ENCODE measurements at places on chromosomes 3 and 15. TPM values are rescaled to one million over a fixed set of nuclear protein-coding genes. Genes with fewer than 3 reads are reported as not detected.

DNA sequence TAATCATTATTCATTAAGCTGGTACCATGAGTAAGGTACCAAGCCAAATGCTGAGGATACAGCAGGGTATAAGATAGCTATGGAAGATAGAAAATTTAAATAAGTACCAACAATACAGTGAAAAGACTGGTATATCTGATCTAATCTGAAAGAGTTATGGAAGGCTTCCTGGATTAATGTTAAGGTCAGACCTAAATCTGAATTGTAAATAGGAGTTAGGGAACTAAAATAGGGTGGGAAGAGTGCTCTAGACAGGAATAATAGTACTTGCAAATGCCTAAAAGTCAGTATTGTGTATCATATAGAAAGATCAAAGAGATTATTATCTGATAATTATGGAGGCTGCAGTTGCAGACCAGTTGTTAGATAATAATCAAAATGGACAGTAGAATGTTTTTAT lies 2.6 kb upstream of the ACKR4 start:
- DNase-seq, result no peak

DNA sequence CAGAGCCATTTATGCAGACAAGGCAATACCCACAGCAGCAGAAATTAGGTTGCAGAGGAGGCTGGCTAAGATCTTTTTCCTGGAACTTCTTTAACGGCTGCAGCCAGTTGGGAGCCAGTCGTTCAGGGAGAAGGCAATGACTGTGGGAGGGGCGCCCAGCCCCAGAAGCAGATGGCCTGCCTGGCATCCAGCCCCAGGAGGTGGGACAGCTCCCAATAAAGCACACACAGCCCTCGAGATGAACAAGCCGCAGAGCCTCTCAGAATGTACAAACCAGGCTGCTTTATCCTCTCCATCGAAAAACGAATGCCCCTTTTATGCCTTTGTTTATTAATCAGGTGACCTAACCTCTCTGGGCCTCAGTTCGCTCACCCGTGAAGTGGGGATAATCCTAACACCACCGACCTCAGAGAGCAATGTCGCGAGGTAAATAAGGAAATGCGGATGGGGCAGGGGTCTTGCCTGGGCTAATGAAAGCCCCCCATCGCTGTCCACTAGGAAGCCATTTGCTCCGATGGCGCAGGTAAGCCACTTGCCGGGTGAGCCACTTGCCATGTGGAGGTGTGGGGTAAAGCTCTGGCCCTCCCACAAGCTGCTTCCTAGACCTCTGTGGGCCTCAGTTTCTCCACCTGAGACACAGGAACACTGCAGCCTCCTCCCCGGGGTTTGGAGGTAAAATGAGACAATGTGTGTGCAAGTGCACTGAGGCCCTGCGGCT lies 35.8 kb downstream of the MGLL start:
- DNase-seq, result no peak

DNA sequence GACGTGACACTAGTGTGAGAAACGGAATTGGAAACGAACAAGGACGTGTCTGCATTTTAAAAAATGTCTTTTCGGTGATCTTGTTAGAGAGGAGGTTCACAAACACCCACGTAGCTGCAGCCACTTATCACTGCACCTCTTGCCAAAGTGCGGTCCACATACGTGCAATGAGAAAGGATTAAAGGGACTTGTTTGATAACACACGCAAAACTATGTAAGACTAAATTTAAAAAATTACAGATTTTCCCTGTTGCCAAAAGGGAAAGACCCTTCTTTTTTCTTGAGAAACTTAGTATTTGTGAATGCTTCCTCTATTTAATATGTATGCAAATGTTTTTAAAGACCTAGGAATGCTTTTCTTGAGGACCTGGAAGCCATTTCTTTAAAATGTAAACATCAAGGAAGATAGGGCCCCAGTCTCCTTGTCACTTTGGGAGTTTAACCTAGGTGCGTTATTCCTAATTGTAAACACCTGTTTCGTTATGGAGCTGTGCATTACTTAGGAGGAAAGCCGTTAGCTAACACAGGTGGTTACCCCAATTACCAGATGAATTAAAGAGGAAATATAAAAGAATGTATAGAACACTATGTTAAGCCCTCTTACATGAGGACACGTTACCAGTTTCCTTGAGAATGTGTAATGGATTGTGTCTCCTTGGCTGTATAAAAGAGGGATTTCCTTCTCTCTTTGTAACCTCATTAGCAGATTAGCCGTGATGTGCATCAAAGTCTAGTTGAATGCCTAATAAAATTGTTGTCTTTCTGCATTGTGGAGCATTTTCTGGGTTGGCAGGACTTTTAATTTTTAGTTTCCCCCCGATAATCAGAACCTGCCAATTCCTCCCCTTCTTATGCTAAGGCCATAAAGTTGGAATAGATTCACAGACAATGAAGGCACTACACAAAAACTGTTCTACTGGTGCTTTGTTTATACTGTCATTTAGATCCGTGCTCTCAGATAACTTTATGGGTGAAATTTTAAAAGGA lies 1.0 kb downstream of the LEKR1 start:
- DNase-seq, result no peak

DNA sequence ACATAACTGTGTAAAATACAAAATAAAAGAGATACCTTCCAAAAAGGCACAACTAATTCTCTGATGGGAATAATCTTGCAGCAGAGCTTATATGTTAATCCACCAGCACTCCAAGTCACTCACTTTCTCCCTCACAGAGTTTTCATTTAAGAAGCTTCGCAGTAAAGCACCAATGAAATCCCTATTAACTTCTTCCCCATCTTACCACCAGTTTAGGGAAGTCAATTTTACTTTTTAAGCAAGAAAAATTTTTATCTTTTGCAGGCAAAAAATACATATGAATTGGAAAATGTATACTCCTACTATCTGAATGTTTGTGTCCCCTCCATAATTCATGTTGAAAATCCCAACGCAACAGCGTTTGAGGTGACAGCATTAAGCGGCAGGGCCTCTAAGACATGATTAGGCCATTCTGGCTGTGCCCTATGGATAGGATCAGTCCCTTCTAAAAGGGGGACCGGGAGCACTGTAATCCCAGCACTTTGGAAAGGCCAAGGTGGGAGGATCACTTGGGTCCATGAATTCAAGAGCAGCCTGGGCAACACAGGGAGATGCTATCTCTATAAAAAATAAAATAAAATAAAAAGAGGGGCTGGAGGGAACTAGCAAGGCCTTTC lies 435.8 kb downstream of the SHQ1 start:
- no peak for DNase-seq

The PCSK6 gene
- total RNA-seq, result 2.9 TPM

DNA sequence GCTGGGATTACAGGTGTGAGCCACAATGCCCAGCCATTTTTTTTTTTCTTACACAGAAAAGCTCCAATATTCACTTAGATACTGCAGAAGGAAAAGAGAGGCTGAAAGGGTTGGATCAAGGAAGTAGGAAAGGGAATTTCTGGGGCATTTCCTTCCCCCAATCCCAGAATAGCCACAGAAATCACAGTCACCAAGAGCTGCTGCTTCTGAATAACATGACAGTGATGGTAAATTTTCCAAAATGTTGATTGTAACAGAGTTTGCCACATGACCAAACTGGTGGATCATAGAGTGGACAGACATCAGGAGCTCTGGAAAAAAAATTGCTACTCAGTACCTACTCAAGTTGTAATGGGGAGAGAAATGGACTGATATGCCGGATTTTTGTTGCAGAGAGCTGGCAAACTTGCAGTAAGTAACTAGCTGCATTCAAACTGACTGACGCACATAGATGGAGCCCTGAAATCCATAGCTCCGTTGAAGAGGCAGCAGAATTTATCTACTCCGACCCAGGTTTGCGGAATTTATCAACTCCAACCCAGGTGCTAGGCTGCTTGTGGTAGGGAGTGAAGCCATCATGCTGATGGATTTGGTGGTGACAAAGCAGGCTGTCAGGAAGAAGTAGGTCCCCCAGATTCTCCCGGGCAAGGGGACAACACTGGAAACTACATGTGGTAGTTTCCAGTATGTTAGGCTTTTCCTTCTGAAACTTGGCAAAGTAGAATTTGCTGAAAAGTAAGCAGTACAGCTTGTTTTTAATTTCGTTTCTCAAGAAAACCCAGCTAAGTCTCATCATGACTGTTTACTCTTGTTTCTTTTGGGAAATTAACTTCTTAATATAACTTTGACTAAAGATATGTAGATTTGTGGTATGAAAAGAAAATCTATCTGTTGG lies 10.5 kb upstream of the ADPGK start:
- DNase-seq, result no peak

The P2RY1 gene
- total RNA-seq, result not detected

- DNase-seq, result no peak
Measured at GRCh38 chr3:156727519-156728205, 53.3 kb downstream of the TIPARP start.

GRCh38 chr15:49229922-49230321 lies 59.9 kb downstream of the GALK2 start:
- DNase-seq, result no peak

DNA sequence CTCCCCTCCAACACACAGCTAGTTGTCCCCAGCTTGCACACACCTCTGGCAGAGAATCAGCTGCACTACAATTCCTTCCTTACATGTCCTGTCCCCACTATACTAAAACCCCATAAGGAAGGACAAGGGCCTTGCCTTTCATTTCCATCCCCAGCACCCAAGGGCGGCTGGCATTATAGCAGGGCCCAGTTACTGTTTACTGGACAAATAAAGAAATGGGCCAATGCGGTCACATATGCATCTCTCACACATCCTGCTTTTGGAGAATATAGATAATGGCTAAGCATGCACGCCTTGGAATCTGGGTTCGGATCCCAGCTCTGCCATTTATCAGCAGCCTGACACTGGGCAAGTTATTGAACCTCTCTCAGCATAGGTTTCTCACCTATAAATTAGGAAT lies 99.1 kb downstream of the DAPK2 start:
- DNase-seq, result no peak

- DNase-seq, result no peak
Measured at GRCh38 chr3:53190659-53191058, 29.6 kb downstream of the PRKCD start.

- no peak for DNase-seq
Measured at GRCh38 chr3:63952248-63952594, 40.0 kb upstream of the SCAANT1 start.

DNA sequence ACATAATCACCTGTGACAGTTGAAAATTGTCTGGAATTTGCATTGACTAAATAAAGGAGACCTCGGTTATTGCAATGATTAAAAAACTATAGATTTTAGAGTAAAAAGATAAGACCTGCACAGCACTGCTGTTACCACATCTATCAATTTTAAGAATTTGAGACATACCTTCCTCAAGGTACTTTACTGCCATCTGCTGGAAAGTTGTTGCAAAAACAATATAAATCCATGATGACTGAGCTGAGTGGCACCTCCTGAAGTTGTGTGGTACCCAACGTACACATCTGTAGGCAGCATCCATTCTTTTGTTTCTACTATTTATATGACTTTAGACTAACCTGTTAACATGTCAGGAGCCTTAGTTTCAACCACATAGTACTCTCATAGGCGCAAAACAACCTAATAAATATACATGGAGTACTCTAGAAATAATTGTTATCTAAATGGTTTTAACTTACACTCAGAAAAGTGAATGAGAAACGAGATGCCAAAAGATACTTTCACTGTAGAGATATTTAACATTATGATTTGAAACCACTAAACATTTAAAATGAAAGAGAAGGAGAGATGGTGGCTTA lies 106.7 kb downstream of the GHSR start:
- DNase-seq, result no peak

GRCh38 chr15:65033659-65034269 lies 4.3 kb upstream of the MTFMT start:
- no peak for DNase-seq

DNA sequence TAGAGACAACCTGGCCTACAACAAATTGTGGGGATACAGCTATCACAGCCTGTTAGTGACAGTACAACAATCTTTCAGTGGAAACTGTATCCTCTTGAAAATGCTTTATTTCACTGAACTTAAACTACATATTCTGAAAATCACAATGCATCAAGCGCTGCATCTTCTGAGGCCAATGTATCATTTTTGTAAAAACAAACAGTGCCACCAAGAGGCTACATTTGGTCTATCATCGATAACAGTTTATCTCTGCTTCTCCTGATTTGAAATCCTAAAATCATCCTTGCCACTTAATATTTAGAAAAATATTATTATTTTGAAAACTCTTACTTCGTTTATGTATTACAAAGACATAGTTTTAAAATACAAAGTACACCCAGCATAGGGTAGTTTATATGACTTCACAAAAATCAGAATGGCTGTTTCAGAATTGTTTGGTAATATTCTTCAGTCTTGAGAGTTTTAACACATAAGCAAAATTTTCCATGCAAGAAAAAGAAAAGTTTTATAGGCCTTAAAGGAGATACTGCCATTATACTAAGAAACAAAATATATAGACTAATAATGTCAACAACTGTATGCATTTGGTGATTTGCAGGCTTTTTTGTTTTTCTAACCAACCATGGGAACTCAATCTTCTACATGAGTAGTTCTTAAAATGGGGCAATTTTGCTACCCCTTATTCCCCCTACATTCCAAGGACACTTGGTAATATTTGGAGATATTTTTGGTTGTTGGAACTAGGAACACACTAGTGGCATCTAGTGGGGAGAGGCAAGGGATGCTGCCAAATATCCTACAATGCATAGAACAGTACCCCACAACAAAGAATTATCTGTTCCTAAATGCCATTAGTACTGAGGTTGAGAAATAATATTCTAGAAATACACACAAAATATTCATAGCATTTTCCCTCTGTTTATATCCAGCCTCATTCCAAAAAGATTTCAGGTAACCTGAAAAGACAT lies 42.3 kb downstream of the WDR72 start:
- no peak for DNase-seq

GRCh38 chr3:81765400-81765799 lies 4.0 kb upstream of the GBE1 start:
- no peak for DNase-seq

- no peak for DNase-seq
Measured at GRCh38 chr15:80645494-80646065, 49.5 kb upstream of the ABHD17C start.

DNA sequence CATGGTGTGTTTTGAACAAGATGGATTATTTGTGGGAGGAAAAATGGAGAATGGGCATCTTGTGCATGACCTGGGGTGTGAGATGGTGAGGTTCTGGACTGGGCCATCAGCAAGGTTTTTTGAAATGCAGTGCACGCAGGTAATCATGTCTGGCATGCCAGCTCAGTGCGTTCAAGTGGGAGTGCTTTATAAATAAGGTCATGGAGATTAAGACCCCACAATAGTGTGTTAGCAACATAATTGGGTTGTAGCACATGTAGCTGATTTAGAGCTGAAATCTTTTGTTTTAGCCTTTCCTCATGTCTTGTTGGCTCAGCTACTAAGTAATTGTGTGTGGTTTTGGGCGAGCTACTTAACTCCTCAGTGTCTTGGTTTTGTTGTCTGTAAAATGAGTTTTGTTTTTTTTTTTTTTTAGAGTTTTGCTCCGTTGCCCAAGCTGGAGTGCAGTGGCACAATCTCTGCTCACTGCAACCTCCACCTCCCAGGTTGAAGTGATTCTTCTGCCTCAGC lies 3.9 kb upstream of the CACNA1D start:
- no peak for DNase-seq

The SCAPER gene
- total RNA-seq, result 42.3 TPM

The OR5K2 gene
- not detected for total RNA-seq

The LTK gene
- total RNA-seq, result 0.22 TPM

- no peak for DNase-seq
Measured at GRCh38 chr3:114635878-114636277, 342.1 kb downstream of the TIGIT start.

- DNase-seq, result no peak
Measured at GRCh38 chr3:17942856-17943255, 200.4 kb upstream of the TBC1D5 start.

Measured in naive thymus-derived CD8-positive, alpha-beta T cell (primary cell).